Stromal cell of bone marrow (primary cell): ENCODE measurements at places on chromosomes 5 and 9.

DNA sequence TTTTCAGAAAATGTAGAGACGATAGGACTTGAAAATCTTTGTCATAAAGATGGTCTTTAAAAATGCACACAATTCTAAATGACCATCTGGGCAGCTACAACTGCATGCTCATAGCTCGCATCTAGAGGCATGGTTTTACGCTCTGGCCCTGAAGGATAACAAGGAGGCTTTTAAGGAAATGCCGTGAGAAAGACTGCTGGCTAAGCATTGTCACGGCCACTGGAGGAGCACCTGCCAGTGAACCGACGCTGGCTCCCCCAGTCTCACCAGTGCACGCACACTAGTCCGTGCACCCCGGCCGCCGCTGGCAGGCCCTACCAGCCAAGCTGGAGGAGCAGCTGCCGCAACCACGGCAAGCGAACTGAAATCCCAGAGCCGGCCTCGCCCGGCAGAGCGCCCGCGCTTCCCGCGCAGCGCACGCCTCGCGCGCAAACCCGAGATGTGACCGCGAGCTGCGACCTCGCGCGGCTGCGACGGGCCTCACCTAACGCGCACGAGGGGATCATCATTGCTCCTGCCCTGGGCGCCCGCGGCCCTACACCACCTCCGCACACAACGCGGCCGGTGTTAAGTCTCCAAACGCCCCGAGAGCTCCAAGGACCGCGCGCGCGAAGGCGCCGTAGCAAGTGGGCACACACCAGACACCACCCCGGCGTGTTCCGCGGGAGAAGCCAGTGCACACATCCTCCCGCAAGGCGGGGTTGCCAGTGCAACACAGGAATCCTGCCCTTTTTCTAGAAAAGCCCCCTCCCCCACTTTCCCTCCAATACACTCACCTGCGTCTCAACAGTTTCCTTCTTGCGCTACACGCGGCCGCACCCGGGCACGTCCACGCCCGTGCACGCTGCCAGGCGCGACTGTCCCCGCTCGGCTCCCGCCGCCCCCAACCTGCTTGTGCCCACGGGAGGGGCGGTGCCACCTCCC is 5.3 kb downstream of the ELAVL2 start:
- DNase-seq, result no peak

DNA sequence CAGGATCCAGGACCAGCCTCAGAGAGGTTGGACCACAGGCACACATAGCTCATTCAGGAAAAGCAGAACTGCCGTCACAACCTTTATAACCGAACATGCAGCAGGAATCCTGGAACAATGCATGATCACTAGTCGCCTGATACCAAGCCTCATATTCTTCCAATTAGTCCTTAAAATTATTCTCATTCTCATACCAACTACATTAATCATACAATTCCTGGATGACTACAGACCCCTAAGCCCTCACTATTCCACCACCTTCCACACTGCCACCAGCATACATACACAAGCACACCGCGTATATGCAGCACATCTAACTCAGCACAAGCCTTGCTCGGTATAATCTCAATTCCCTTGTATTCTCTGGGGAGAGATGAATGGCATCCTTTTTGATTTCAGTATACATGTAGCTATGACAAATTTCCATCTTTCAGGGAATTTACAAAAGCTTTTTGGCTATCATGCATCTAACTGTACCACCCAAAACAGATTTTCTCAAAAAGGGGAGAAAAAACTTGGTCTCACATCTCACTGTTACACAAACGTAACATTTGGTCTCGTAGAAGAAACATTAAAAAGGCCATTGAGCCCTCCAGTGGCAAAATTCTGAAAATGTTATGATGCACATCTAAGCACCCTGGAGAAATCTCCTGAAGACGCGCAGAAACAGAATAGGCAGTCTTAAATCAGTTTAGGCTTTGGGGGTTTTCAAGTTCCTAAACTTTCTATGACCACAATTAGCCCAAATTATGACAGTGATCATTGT is 46.2 kb downstream of the MCTP1 start:
- peak; percentile 12 for DNase-seq

- DNase-seq, result no peak
Observed at GRCh38 chr5:132472431-132472830, 18.1 kb downstream of the IRF1 start.

DNA sequence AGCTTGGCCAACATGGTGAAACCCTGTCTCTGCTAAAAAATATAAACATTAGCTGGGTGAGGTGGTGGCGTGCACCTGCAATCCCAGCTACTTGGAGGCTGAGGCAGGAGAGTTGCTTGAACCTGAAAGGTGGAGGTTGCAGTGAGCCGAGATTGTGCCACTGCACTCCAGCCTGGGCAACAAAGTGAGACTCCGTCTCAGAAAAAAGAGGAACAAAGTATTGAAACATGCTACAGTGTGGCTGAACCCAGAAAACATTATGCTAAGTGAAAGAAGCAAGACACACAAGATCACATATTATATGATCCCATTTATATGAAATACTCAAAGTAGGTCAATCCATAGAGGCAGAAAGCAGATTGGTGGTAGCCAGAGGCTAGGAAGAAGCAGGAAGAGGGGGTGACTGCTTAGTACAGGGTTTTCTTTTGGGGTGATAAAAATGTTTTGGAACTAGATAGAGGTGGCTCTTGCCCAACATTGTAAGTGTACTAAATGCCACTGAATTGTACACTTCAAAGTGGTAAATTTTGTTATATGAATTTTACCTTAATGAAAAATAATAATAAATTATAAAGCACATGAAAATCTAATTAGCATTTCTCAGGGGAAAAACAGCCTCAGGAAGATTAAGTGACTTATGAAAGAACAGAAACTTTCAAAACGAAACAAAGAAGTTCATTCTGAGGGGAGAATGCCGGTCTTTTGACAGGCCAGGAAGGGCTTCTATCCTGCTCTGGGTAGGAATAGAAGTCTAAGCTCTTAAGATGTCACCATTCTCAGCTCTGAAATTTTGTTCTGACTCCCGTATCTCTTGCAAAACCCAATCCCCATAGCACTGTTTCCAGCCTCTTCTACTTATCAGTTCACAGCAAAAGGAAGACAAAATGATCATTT is 161.1 kb upstream of the TBCA start:
- DNase-seq, result no peak
